CD4-positive, alpha-beta T cell treated with Interleukin-6 at 100 ng/mL for 8 hours (primary cell): ENCODE measurements at places on chromosomes 2 and 18.

DNA sequence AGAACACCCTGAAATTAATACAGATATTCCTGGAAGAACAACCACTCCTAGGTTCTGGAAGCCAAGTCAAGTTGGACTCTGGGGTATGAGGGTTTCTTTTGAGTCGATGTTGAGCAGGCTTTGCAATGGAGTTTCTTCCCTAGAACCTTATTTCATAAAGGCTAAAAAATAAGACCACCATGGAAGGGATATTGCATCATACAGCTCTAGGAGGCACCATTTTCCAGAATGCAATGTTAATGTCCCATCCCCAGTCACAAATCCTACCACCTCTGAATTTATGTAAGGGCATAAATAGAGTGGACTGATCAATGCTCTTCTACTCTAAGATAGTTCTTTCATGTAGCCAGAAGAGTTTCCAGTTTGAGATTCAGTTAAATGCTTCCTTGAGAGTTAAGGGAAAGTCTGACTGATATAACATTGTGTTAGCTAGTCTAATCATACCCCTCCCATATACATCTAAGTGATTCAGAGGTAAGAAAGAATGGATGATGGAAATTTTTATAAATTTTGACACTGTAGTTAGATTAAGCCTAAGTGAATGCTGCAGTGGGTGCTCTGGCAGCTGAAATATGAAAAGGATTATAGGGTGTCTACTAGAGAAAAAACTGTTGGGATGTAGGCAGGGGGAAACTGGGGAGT, 22.0 kb downstream of the ARHGAP15 start:
- no peak for DNase-seq

DNA sequence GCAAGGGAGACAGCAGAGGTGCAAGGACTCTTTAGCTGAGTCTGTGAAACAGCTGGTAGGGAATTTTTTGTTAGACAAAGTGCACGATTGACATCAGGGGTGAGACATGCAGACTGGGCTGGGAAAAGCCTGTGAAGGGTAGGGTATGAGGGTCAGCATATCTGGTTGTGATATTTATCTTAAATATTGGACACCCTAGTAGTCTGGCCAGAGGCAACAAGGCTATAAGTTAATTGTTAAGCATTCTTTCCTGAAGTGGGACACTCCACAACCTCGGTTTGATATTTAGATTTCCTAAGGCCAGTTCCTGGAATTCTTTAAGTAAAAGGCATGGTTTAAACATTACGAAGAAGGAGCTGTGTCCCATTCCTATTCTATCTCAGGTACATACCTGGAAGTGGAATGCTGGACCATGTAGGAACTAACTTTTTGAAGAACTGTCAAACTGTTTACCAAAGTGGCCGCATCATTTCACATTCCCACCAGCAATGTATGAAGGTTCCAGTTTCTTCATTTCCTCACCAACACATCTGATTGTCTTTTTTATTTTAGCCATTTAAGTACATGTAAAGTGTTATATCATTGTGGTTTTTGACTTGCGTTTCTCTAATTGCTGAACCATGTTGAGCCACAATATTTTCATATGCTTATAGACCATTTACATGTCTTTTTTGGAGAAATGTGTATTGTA, 22.5 kb downstream of the EHBP1 start:
- no peak for DNase-seq

- DNase-seq = no peak
These were observed 1.2 kb downstream of the MAT2A start for GRCh38 chr2:85540133-85540648.

DNA sequence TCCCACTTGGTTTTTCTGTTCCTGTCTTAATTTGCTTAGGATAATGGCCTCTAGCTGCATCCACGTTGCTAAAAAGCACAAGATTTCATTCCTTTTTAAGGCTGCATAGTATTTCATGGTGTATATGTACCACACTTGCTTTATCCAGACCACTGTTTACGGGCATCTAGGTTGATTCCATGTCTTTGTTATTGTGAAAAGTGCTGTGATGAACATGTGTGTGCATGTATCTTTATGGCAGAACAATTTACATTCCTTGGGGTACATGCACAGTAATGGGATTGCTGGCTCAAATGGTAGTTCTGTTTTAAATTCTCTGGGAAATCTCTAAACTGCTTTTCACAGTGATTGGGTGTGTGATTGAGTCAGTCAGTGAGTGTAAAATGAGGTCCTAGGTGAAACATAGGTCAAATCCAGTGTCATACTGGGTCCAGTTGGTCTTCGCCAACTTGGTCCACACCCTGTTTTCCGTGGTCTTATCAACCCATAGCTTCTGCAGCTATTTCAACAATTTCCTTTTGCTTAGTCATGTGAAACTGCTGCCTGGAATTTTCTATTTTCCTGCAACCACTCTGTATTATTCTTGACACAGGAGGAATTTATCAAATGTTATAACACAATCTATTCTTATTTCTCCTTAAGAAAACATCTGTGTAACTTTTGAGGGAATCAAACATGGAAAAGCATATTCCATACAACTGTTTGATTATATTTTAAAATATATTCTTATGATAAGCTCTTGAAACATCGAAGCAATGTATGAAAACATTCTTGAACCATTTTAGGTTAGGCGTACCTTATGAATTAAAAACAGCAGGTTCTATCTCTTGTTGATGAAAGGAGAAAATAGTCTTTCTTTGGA, 82.9 kb downstream of the ADCYAP1 start:
- DNase-seq = no peak

DNA sequence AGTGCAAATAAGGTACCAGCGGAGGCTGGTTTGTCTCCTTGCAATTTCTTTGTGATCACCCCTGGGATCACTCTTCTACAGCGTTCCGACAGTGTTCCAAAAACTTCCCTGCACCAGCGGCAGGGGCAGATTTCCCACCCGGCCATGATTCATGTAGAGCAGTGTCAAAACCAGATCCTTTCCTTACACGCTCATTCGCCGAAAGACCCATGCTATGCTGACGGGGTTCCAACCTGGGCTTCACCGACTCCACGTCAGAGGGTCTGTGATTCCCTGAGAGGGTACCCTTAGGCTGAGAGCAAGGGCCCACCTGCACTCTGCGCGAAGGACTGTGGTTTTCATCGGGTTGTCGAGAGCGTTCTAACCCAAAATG, 423 bp upstream of the TTC27 start:
- no peak for DNase-seq

DNA sequence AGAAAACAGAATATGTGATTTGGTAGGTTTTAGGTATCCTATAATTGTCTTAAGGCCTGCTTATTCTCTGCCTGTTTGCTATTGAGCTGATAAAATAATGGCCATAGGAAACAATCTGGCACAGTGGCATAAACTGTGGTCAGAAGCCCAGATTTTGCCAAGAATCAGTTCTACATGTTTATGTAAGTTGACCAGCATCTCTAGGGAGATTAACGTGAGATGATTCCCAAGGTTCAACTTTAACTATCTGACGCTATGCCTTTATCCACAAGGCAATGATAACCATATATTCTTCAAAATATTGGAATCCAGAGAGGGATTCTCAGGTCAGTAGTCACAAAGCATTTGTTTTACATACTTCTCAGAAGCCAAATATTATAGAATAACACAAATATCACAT, 25.6 kb downstream of the AP1S3 start:
- no peak for DNase-seq

DNA sequence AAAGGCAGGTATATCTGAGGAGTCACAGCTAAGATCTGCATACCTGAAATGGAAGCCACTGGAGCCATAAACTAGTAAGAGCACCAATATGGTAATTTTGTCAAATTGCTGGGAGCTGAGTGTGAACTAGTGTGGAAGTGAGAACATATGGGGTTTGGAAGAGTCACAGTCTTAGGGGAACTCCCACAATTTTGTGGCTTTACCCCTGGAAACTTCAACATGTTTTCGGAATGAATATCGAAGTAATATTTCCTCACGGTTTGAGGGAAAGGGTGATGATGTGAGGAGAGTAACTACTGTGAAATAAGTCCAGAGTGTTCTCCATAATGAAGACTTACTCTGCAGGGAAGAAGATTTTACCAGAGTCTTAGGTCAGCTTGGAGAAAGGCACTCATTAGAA, 565.9 kb downstream of the RIT2 start:
- DNase-seq = no peak

GRCh38 chr18:8987241-8987640, 115.3 kb upstream of the NDUFV2 start:
- DNase-seq = no peak

DNA sequence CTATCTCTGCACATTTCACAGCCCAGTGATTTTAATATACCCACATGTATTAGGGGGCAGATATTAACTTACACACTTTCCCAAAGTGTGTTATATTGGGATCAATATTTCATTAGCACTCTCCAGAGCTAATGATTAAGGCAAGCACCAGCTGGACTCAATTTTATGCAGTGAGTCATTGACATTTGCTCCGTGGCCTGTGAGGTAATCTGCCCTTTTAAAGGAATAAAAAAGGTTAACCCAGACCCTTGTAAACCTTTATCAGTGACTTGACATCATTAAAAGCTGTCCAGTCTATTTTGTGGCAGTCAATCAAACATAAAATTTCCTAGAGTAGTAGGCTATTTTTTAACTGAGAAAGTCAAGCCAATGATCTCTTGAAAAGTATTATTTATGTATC, 1870.4 kb upstream of the CELF4 start:
- DNase-seq = no peak

DNA sequence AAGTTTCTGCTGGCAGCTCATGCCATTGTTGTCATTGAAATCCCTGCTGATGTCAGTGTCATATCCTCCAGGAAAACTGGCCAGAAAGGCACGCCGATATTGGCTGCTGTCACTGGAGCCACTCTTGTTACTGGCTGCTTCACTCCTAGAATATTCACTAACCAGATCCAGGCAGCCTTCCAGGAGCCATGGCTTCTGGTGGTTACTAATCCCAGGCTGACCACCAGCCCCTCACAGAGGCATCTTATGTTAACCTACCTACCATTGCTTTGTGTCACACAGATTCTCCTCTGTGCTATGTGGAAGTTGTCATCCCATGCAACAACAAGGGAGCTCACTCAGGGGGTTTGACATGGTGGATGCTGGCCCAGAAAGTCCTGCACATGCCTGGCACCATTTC, 27.0 kb upstream of the MTX2 start:
- DNase-seq = no peak

DNA sequence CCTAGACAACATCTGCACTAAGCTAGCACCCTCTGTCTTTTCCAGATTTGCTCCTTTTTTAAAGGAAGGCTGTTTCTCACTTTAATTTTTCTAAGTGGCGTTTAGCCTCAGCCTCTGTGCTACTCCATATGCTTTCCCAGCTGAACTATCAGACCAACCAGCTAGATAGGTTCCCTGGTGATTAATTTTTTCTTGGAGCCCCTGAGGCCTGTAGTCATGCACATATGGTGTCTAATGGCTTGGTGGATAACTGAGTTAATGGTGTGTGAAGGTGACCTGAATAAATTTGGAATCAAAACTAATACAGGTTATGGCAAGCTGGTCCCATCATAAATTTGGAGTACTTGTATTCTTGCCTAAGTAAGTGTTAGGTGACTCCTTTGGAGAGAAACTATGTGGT, 135.5 kb downstream of the MGAT5 start:
- DNase-seq = no peak

- no peak for DNase-seq
These were observed 10.2 kb downstream of the MTERF4 start for GRCh38 chr2:241091734-241092445.

DNA sequence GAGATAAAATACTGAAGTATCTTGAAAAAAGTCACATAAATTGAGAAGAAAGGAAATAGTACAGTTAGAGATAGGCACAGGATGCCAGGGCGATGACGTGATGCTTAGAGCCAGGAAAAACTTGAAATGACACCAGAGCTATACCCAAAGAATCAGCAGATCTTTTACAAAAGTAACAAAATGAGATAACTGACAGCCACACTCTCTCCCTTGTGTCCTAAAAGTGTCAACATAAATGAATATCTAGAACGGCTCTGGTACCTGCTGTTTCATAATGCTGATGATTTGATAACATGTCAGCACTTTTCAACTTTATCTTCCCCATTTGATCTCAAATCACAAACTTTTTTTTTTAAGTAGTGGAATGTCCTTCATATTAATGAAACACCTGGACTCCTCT, 45.6 kb upstream of the ZC3H15 start:
- DNase-seq = no peak

DNA sequence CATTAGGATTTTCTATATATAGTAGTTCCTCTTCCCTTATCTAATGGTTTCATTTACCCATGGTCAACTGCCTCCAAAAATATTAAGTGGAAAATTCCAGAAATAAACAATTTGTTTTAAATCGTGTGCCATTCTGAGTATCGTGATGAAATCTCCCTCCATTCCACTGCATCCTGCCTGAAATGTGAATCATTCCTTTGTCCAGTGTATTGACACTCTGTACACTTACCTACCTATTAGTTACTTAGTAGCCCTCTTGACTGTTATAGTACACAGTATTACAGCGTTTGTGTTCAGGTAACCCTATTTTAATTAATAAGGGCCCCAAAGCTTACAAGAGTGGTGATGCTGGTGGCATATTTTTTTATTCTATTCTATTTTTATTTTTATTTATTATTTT, 26.2 kb downstream of the TAF4B start:
- no peak for DNase-seq

- DNase-seq = no peak
These were observed 54.8 kb upstream of the PTPRM start for GRCh38 chr18:7512348-7512747.

GRCh38 chr2:26455670-26456439, 22.1 kb downstream of the OTOF start:
- DNase-seq = no peak

DNA sequence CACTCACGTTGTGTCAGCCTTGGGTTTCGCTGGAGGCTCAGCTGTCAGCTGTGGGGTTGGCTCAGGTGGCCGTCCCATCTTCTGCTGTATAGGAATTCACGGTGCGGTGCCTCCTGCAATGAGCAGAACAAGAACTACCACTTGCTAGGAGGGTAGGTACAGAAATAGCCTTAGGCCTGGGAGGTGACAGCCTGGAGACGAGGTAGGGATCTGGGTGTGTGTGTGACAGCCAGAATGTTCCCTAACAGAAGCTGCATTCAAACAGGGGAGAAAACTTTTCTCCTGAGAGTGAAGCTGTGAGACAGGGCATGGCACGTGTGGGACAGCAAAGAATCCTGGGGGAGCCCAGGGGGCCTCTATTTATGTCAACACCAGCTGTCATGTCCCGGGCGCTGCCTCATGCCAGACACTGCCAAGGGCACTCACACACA, 8.4 kb upstream of the MAL start:
- DNase-seq = no peak

- no peak for DNase-seq
These were observed 582.4 kb upstream of the RAB6C start for GRCh38 chr2:129396980-129397599.

GRCh38 chr2:48395658-48396057, 134.3 kb upstream of the STON1 start:
- peak; percentile 35 for DNase-seq

DNA sequence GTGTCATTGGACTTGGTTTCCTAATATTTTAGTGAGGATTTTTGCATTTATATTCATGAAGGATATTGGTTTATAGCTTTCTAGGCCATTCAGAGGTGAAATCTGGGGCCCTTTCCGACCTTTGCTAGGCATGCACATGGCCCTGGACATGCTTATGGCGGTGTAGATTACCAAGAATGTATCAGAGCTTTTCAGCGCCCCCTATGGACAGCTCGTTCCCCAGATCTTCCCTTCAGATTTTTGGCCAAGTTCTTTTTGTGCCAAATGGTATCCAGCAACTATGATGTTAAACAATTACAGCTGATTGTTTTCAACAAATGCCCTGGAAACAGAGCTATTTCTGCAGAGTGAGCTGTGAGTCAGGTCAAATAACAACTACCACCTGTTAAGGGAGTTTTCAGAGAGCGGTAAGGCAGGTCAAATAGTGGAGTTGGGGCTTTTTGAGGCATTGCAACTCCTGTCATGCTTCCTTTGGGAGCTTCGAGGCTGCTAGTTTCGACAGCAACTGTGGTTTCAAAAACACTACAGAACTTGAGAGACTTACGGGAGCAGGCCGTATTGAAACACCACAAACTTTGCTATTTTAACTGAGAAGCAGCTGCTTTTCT, 188.3 kb downstream of the ZNF516 start:
- DNase-seq = no peak
